ENCODE measurements at places on chromosomes 12 and 14.

- H3K4me3 ChIP-seq: no peak overlapping the region
- H3K27ac ChIP-seq: no peak overlapping the region
- H3K36me3 ChIP-seq: no peaks in the 10 kb centered on the region
- no peaks in the 10 kb centered on the region for H3K4me1 ChIP-seq
- no peak for DNase-seq
These were observed 91.8 kb downstream of the ITPK1 start for GRCh38 chr14:93023802-93024434.

DNA sequence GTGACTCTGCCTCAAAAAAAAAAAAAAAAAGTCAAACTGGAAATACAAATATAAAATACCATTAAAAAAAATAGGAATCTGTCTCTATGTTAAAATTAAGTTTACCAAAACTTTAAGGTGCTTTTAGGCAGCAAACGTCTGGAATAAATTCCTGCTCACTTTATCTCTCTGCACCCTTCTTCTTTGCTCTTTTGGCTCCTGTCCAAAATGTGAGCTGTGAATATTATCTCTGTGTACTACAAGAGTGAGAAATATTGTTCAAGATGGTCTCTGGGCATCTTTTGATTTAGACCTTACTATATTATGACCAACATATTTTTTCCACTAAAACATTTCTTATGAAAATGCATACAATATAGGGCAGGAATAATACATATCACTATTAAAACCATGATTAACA, 63.7 kb downstream of the PUS7L start:
- no peak for DNase-seq
- H3K4me1 ChIP-seq: no peaks in the 10 kb centered on the region
- no peak overlapping the region for H3K27ac ChIP-seq
- H3K4me3 ChIP-seq: no peak overlapping the region
- H3K27me3 ChIP-seq: no peaks in the 10 kb centered on the region

DNA sequence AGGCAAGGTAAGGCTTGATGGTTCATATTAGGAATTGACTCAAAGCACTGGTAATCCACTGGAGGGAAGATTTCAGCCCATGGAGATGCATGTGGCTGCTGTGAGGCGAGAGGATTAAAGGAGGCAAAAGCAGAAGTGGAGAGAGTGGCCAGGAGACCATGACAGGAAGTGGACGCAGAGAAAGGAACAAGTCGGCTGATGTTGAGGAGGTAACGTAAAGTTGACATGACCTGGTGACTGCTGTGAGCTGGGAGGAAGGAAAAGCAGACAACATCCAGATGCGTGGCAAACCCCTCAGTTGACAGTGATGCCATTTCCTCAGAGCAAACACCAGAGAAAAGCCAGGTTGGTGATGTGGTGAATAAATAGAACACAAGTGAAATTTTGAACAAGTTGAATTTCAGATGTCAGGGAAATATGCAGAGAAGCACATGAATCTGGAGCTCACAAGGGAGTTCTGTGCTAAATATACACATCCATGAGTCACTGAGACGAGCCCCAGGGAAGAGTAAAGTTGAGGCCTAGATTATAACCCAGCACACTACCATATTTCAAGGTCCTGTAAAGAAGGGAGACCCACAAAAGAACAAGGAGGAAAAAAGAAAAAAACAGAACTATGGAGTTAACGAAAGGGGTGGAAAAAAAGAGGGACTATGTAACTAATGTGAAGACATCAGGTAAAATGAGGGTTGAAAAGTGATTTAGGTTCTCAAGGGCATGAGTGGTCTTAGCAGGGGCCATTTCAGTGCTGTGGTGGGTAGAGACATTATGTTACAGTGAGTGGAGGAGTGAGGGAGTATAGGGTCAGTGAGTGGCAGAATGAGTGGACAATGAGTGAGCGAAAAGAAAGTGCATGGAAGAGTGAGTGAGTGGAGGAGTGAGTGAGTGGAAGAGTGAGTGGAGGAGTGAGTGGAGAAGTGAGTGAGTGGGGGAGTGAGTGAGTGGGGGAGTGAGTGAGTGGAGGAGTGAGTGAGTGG, 61.6 kb upstream of the GZMB start:
- no peaks in the 10 kb centered on the region for H3K36me3 ChIP-seq
- no peak overlapping the region for H3K27ac ChIP-seq
- H3K4me3 ChIP-seq: no peak overlapping the region
- DNase-seq: no peak
- no peaks in the 10 kb centered on the region for H3K27me3 ChIP-seq

- H3K27ac ChIP-seq: no peak overlapping the region
- no peaks in the 10 kb centered on the region for H3K27me3 ChIP-seq
- H3K4me1 ChIP-seq: no peaks in the 10 kb centered on the region
- no peak for DNase-seq
- no peak overlapping the region for H3K4me3 ChIP-seq
- no peaks in the 10 kb centered on the region for H3K36me3 ChIP-seq
These were observed 99.4 kb upstream of the PLEKHA5 start for GRCh38 chr12:19030180-19030579.

- H3K4me3 ChIP-seq: no peak overlapping the region
- H3K27ac ChIP-seq: no peak overlapping the region
- H3K27me3 ChIP-seq: no peaks in the 10 kb centered on the region
- no peaks in the 10 kb centered on the region for H3K36me3 ChIP-seq
These were observed 50.4 kb downstream of the SLC6A15 start for GRCh38 chr12:84862186-84862585.

DNA sequence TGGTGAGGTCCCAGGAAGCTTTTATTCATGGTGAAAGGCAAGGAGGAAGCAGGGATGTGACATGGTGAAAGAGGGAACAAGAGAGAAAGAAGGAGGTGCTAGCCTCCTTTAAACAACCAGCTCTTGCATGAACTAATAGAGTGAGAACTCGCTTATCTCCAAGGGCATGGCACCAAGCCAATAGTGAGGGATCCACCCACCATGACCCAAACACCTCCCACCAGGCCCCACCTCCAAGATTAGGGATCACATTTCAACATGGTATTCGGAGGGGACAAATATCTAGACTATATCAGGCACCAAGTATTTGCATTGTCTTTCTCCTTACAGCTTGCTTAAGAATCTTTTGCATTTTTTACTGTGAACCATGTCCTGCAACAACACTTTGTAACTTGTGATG, 91.9 kb upstream of the DHRS4 start:
- H3K4me3 ChIP-seq: no peak overlapping the region
- DNase-seq: peak; percentile 36
- H3K27ac ChIP-seq: no peak overlapping the region
- H3K36me3 ChIP-seq: no peaks in the 10 kb centered on the region
- no peaks in the 10 kb centered on the region for H3K4me1 ChIP-seq

DNA sequence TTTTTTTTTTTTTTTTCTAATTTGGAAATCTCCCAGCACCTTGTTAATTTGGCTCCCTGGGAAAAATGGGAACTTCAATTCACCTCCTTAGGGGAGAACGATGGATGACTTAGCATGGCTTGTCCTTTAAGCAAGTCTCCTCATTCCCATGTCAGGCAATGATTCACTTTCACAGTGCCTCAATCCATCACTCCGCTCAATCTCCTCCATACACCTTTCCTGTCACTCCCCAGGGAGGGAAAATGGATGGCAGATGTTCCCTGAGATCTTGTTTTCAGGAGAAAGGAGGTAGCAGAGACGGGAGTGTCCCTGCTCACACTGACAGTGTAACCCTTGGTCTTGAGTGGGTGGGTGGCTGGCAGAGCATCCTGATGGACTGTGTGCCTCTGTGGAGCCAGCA, 51.0 kb downstream of the SLC8A3 start:
- no peak overlapping the region for H3K4me3 ChIP-seq
- DNase-seq: no peak
- no peak overlapping the region for H3K27ac ChIP-seq
- H3K27me3 ChIP-seq: no peaks in the 10 kb centered on the region
- H3K4me1 ChIP-seq: no peaks in the 10 kb centered on the region

GRCh38 chr14:61733972-61734371, 28.2 kb upstream of the SNAPC1 start:
- no peaks in the 10 kb centered on the region for H3K27me3 ChIP-seq
- H3K4me3 ChIP-seq: no peak overlapping the region
- no peak overlapping the region for H3K27ac ChIP-seq

DNA sequence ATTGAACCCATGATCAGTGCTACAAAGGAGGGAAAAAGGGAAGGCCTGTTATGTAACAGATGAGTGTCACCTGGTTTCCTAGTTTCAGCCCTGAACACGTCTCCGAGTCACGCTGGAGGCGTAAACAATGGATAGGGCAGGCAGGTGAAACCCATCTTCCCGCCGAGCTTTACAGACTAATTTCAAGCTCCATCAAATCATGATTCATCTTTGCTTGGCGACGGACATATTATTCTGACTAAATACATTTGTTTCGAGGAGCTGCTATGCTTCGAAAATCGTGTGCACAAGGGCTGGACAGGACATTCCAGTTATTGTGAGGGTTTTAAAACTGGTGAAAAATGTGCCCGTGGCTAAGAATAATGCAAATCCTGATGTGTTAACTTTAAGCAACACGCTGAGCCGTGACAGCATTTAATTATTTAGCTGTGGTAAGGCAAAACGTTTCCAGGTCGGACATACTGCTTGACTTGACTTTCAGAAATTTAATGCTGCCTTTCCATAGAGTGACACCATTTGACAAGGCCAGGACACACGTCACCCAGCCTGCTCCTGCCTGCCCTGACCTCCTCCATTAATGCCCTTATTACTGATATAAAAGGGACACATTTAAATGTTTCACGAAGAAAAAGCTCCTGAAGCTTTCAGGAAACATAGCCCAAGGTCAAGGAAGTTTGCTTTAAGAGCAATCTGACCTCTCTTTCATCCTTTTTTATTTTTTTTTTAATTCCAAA, 1203.5 kb upstream of the TMEM132C start:
- H3K4me1 ChIP-seq: no peaks in the 10 kb centered on the region
- no peaks in the 10 kb centered on the region for H3K27me3 ChIP-seq
- no peak overlapping the region for H3K27ac ChIP-seq
- DNase-seq: no peak
- no peak overlapping the region for H3K4me3 ChIP-seq

DNA sequence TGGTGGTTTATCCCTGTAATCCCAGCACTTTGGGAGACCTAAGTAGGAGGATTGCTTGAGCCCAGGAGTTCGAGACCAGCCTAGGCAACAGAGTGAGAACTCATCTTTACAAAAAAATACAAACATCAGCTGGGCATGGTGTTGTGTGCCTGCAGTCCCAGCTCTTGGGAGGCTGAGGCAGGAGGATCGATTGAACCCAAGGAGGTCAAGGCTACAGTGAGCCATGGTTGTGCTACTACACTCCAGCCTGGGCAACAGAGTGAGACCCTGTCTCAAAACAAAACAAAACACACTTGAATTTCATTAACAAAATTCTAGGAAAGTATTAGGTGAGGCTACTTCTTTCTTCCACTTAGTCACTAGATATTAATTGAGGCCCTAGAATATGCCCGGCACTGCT, 77.1 kb downstream of the STXBP6 start:
- no peak for DNase-seq
- H3K27me3 ChIP-seq: no peaks in the 10 kb centered on the region
- H3K4me3 ChIP-seq: no peak overlapping the region
- H3K4me1 ChIP-seq: no peaks in the 10 kb centered on the region
- no peak overlapping the region for H3K27ac ChIP-seq
- no peaks in the 10 kb centered on the region for H3K36me3 ChIP-seq

- no peak overlapping the region for H3K4me3 ChIP-seq
- no peaks in the 10 kb centered on the region for H3K36me3 ChIP-seq
- DNase-seq: peak; percentile 11
- no peaks in the 10 kb centered on the region for H3K4me1 ChIP-seq
- H3K27ac ChIP-seq: no peak overlapping the region
- H3K27me3 ChIP-seq: no peaks in the 10 kb centered on the region
These were observed 1.1 kb upstream of the ASPG start for GRCh38 chr14:104084251-104085002.

DNA sequence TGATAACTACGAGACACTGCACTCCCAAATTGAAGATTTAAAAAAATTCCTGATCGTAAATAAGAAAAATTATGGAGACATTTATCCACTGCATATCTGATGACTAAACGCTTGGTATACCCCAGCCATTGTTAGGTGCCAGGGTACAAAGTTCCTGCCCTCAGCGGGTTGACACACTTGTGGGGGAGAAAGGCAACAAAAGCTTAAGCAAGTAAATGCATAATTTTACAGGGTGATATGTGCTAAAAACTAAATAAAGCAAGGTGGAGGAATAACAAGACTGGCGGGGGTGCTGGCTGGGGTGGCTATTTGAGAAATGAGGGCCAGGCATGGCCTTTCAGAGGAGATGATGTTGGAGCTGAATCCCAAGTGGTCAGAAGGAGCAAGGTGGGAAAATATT, 25.0 kb downstream of the BICD1 start:
- H3K4me3 ChIP-seq: no peak overlapping the region
- H3K27ac ChIP-seq: no peak overlapping the region
- H3K36me3 ChIP-seq: no peaks in the 10 kb centered on the region
- no peaks in the 10 kb centered on the region for H3K27me3 ChIP-seq
- no peak for DNase-seq

- H3K36me3 ChIP-seq: peaks cover 2% of the 10 kb centered on the region
- H3K4me3 ChIP-seq: no peak overlapping the region
- peaks cover 2% of the 10 kb centered on the region for H3K4me1 ChIP-seq
- peak; percentile 52 for DNase-seq
These were observed 5.5 kb downstream of the ZFP36L1 start for GRCh38 chr14:68787092-68787992.

GRCh38 chr12:33994857-33995808, 27.2 kb upstream of the ALG10 start:
- DNase-seq: no peak
- no peaks in the 10 kb centered on the region for H3K36me3 ChIP-seq
- no peak overlapping the region for H3K4me3 ChIP-seq
- no peaks in the 10 kb centered on the region for H3K4me1 ChIP-seq

DNA sequence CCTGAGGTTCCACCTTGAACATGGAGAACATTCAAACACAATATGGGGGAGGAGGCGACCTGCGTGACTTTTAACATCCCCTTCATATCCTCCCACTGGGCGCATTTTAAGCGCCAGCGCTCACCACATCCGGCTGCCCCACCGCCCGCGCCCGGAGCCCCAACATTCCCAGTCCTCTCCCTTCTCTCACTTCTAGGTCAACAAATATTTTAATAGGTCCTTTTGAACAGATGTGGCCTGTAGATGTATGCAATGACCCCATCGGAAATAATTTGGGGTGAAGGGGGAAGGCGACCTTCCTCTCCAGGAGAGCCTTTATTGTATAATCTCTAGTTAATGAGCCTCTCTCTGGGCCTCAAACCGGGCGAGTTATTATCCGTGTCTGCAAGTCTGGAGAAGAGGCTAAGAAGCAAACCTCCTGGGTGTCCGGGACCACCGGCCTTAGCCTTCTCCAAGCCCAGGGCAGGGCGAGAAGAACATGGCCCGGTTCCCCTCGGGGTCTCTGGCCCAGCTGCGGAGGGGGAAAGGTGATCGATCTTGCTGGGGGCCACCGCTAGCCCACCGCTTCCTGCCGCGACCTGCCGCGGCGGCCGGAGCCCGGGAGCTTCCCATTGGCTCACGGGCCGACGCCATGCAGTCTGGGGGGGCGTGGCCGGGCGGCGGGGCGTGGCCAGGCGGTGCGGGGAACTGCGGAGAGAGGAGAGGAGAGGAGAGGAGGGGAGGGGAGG, 83.2 kb upstream of the HMGA2 start:
- peak; percentile 95 for DNase-seq
- H3K4me3 ChIP-seq: peak overlapping the region; percentile 50
- no peaks in the 10 kb centered on the region for H3K36me3 ChIP-seq
- no peaks in the 10 kb centered on the region for H3K27me3 ChIP-seq
- peaks cover 3% of the 10 kb centered on the region for H3K4me1 ChIP-seq
- H3K27ac ChIP-seq: peak overlapping the region; percentile 75

- H3K4me1 ChIP-seq: no peaks in the 10 kb centered on the region
- H3K27ac ChIP-seq: no peak overlapping the region
- H3K36me3 ChIP-seq: no peaks in the 10 kb centered on the region
- H3K4me3 ChIP-seq: no peak overlapping the region
These were observed 205.6 kb downstream of the KIF26A start for GRCh38 chr14:104343690-104344640.

Data from mesendoderm (in vitro differentiated cells).